ENCODE measurements at places on chromosomes 3 and 15.

- no peak for DNase-seq
Measured at GRCh38 chr3:118001380-118001779, 1033.3 kb downstream of the IGSF11 start.

- peak; percentile 83 for DNase-seq
Measured at GRCh38 chr15:62573876-62574275, 408.8 kb upstream of the C2CD4B start.

DNA sequence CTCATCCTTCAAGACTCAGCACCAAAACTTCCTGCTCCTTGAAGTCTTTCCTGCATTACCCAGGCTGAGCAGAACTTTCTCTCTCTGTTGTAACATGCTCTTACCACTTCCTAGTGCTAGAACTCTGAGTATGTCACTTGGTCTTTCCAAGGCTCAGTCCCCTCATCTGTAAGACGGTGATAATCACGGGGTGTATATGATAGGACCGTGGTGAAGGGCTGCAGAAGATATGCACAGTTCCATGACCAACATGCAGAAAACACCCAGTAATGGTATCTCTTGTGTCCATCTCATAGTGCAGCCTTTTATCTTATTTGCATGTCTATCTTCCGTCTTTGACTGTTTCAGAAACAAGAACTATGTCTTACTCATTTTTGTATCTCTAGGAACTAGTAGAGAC is 154.5 kb downstream of the ZNF621 start:
- DNase-seq, result no peak

- no peak for DNase-seq
Measured at GRCh38 chr15:101138086-101138660, 113.7 kb downstream of the CHSY1 start.

- DNase-seq, result no peak
Measured at GRCh38 chr15:83610901-83611685, 42.8 kb upstream of the ADAMTSL3 start.

GRCh38 chr15:40463886-40464545 is 6.8 kb upstream of the CHST14 start:
- DNase-seq, result no peak

DNA sequence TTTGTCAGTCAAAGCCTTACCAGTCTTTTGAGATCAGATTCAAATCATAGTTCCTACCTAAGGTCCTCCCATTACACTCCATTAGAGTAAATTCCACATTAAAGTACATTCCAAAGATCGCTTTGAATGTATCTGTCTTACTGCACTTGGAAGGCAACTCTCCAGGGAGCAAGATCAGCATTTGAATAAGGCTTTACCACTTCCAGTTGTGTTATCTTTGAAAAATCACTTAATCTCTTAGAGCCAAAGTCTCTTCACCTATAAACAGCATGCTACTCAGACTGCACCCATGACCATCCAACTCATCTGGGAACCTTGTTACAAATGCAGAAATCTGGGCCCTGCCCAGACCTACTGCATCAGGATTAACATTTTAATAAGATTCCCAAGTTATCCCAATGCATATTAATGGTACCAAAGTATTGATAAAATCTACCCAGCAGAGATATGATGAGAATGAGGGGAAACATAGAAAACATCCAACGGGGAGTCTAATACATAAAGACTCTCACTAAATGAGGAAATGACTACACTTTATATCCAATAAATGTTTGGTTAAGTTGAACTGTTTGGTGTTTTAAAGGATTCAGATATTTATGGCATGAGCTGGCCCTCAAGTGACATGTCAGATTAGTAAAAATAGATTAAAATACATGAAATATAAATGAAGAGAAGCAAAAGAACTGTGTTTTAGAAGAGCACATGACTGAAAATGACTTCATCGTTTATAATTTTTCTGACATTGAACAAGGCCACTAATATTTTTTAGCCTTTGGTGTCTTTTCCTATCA is 75.9 kb downstream of the TNIK start:
- no peak for DNase-seq

DNA sequence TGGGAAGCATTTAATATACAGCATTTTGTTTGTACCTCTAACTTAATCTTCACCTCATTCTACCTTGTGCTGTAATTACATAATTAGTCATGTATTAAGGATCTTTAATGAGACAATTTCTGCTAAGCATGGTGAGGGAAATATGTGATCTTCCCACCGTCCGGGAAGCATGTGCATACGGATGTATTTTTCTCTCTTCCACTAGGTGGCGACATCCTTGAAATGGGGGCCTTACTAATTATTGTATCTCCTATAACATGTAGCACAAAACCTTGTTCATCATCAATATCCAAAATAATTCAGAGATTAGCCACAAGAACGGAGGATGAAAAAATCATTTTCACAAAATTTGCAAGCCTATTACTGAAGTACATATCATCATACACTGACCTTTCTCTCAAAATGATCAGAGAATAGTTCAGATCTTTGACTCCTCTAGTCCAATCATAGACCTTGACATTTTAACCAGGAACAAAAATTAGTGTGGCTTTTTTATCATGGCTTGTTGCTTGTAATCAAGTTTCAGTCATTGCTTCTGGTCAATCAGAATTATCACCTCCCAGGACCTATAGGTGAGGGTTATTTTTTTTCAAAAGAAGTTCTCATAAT is 148.9 kb upstream of the GBE1 start:
- peak; percentile 51 for DNase-seq

DNA sequence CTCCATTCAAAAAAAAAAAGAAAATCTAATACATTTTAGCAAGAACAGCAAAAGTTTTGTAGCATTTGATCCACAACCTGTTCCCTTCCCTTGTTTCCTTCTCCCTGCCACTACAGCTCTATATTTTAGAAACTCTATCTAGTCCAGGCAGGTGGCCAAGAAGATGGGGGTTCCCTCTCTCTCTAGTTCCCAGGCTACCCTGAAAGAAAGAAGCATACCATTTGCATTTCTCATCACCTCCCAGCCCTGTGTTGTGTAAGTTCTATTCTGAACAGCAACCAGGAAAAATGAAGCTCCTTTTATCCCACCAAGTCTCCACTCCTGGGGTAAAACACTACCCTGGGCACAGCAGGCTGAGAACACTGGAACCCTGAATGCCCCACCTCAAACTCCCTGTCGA is 100.0 kb downstream of the PCCB start:
- DNase-seq, result no peak

DNA sequence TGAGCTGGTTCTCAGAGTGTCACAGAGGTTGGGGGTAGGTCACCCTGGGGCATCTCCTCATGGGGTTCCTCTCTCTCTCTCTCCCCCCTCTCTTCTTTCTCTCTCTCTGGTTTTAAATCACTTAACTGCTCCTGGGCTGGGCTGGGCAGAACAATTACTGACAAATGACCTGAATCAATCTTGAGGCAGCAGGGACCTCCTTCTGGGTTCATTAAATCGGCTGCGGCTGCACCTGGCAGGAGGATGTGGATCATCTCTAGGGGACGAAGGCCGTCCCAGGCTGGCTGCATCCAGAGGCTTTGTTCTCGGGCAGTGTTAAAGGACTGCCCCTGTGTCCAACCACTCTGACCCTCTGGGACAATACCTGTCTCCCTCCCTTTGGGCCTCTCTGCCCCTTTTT is 143.1 kb downstream of the TLE3 start:
- DNase-seq, result no peak

GRCh38 chr3:5657106-5657505 is 469.6 kb downstream of the EDEM1 start:
- DNase-seq, result no peak

GRCh38 chr3:33855884-33856546 is 57.6 kb downstream of the PDCD6IP start:
- no peak for DNase-seq

DNA sequence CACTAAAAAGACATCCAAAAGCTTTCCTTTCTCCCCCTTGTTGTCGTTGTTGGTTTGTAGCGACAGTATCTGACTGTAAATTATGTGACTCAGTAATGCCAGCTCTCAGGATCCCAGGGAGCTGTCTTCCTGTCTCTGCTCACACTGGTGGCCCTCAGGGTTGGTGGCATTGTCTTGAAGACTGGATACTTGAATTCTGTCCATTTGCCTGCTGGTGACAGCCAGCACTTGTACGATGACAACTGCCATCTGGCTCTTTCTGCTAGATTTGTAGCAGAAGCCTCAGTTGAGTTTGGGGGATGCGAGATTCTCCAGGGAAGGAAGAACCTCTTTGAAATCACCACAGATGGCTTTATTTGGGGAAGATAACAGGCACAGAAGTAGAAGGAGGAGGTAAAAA is 120.8 kb downstream of the ARPP21 start:
- no peak for DNase-seq

GRCh38 chr3:14174483-14174882 is 3.9 kb downstream of the XPC start:
- no peak for DNase-seq

- no peak for DNase-seq
Measured at GRCh38 chr3:185746470-185746869, 78.4 kb downstream of the IGF2BP2 start.

DNA sequence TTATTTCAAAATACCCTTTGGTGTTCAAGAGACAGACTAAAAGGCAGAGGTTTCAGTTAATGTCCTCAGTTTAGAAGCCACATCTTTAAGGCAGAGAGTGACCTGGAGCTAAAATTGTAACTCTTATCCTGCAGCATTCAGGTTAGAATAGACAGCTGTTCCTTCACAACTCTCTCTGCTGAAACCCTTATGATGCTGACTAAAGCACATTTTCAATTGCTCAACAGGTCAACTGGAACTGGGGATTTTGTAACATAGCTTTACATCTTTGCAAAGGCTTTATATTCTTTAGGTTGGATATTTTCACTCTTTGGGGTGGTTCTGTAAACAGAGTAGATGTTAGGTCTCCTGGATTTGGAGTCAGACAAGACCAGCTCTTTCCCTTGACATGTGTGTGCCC is 20.3 kb upstream of the PLSCR4 start:
- DNase-seq, result no peak

DNA sequence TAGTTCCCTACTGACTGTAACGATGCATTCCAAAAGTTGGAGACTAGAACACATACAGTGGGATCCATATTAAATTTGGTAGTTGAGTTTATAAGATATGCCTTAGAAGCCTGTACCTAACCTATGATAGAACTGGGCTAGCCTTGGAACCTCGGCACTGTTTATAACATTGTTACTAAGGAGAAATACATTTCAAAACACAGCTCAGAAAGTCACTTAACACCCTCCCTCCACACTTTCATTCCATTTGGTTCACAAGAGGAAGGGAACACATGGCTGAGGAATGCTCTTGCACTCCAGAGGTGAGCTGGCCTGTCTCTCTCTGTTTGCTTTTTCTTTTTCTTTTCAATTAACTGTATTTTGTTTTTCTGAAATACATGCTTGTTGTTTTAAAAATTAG is 48.7 kb upstream of the TSC22D2 start:
- DNase-seq, result no peak

GRCh38 chr3:14796403-14797077 is 22.2 kb upstream of the FGD5 start:
- DNase-seq, result no peak

GRCh38 chr15:50249704-50250103 is 15.8 kb downstream of the HDC start:
- DNase-seq, result no peak

- DNase-seq, result no peak
Measured at GRCh38 chr15:101625980-101626379, 26.2 kb downstream of the TM2D3 start.

DNA sequence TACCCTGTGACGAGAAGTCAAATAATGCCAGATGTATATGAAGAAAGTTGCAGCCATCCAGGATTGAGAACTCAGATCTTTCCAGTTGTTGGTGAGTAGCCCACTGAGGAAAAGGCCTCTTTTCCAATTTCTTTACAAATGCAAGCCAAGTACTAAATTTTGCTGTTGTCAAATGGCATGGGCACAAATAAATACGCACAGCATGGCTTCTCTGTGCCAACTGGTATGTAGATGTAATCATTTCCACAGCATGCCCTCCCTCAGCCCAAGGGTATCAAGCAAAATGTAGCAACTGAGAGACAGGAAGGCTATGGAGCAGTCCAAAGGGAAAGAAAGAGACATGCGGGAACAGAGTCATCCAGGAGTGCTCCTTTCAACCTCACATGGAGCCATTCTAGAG is 105.4 kb downstream of the FGF12 start:
- no peak for DNase-seq

- DNase-seq, result no peak
Measured at GRCh38 chr15:89085289-89085926, 2.8 kb upstream of the ABHD2 start.

GRCh38 chr3:16504242-16504641 is 9.3 kb downstream of the RFTN1 start:
- no peak for DNase-seq

DNA sequence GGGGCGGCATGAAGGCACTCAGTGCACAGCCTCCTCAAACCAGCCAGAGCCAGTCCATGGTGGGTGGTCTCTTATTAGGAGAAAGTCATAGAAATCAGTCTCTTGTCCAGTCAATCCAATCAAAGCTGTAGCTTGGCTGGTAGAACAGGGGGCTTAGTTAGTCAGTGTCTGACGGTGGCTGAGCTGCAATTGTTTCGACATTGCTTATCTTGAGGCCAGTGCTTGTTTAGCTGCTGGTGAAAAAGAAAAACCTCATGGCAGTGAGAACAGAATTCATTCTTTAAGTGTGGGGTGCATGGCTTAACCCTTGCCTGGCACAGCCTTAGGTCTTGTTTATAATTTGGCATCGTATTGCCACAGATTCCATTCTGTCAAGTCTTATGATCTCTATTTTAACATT is 53.9 kb downstream of the FGD5 start:
- DNase-seq, result no peak

DNA sequence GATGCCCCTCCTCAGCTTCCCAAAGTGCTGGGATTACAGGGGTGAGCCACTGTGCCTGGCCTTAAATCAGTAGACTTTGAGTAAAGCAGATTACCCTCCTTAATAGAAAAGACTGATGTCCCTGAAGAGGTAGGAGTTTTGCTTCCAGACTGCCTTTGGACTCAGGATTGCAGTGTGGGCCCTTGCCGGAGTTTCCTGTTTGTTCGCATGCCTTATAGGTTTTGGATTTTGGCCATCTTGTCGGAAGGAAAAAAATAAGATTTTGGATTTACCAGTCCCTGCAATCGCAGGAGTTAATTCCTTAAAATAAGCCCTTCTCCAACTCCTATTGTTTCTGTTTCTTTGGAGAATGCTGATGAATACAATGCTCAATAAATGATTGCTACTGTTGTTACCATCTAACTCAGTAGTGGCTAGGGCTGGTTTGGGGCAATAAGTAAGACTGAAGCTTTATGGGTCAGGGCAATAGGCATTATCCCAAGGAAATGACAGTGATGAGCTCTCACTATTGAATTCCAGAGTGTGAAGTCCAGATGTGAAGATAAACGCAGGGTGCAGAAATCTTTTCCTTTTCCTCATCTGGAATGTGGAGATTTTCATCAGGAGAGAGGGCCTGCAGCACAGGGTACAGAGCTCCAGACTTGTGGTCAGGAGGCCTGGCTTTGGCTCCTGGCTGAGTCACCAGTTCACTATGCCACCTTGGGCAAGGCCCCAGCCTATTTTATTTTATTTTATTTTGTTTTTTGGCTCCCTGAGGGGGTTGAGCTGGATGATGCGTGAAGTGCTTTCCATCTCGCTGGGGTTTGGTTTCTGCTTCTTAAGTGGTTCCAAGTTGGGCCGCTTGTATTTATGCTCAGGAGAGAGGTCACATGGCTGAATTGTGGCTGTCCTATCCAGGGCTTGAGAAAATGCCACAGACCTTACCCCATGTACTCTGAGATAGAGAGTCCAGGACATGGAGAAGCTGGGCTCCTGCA is 25.3 kb downstream of the FOXL2 start:
- DNase-seq, result no peak
